ENCODE measurements at places on chromosomes 3 and 15. TPM values are rescaled to one million over a fixed set of nuclear protein-coding genes. Genes with fewer than 3 reads are reported as not detected.

MB21D2 gene
- 1.4 TPM for total RNA-seq

ZCWPW2 gene
- total RNA-seq, result 0.68 TPM

ANAPC13 gene
- 69.2 TPM for total RNA-seq

PLSCR2 gene
- not detected for total RNA-seq

CD86 gene
- not detected for total RNA-seq

AMT gene
- total RNA-seq, result 0.39 TPM

SEMA6D gene
- 3.7 TPM for total RNA-seq

ZIC1 gene
- total RNA-seq, result not detected

ARL14 gene
- not detected for total RNA-seq

RBP2 gene
- not detected for total RNA-seq
